Left lung (tissue), 14 donors: ENCODE measurements at places on chromosomes 11 and 22. TPM values are rescaled to one million over a fixed set of nuclear protein-coding genes. Genes with fewer than 3 reads are reported as not detected.

DNA sequence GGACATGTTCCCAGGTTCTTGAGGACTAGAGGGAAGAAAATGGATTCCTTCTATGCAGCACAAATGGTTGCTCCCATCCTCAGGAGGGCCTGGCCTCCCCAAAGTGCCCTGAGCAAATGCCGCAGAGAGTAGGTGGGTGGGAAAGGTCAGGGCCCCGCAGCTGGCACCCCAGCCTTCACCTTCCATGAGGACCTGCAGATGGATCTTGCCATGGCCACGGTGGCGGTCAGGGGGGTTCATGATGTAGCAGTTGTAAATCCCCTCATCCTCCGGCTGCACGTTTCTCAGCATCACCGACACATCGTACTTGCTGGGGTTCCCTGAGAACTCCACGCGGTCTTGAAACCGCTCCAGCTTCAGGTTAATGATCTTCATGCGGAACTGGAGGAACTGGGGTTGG lies 8.5 kb downstream of the SCN2B start:
- DNase-seq, result no peak

DNA sequence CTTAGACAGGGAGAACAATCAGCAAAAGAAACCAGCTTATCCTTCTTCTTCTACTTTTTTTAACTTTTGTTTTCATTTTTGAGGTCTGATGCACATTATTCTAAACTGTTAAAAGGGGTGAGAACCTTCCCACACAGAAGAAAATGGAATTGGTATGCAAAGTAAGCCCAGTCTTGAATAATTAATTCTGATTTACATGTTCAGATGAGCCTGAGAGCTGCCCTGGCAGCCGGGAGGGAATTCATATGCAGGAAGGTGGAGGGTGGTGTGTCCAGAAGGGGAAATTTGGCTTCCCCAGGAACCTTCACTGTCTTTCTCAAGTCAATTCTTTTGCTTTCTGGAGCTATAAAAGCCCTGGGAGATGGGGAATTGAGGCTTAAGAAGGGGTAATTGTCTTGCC lies 181.0 kb downstream of the INSC start:
- no peak for DNase-seq

- no peak for DNase-seq
Measured at GRCh38 chr11:131070365-131070764, 154.1 kb upstream of the SNX19 start.

- no peak for DNase-seq
Measured at GRCh38 chr11:4068962-4069361, 25.6 kb upstream of the RRM1 start.

DNA sequence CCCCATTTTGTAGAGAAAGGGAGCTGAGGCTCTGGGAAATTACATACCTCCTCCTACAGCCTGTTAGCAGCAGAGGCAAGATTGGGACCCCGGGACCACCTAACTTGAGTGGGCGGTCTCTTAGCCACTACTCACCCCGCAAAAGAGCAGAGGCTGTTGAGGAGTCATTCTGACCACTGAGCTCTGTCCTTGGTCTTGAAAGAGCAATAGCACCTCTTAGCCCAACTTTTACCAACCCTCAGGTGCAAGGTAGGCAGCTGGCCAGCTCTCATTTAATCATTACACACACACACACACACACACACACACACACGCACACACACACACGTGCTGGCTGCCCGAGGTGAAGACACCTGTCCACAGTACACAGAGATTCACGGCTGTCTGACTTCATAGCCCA lies 115.8 kb upstream of the ASPHD2 start:
- DNase-seq, result no peak

GRCh38 chr11:119673052-119673758 lies 55.8 kb downstream of the NECTIN1 start:
- DNase-seq, result peak; percentile 41

DNA sequence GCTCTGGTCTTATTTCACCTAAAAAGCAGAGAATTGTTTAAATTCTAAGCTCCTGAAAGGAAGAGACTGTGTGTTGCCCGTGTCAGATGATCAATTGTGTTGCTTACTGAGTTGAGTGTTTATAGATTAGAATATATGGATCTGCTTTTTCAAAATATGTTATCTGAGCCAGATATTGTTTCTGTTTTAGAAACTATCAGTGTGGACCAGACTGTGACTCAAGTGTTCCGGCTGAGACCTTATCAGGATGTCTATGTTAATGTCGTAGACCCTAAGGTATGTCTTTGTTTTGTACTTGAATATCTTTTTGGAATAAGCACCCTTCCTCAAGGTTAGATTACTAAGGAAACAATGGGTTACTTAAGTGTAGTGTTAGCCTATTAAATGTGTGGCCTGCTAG lies 11.0 kb downstream of the DEPDC5 start:
- no peak for DNase-seq

The FTH1 gene
- 1,788 TPM for polyA plus RNA-seq

The IFITM1 gene
- 13.0 TPM for polyA plus RNA-seq

DNA sequence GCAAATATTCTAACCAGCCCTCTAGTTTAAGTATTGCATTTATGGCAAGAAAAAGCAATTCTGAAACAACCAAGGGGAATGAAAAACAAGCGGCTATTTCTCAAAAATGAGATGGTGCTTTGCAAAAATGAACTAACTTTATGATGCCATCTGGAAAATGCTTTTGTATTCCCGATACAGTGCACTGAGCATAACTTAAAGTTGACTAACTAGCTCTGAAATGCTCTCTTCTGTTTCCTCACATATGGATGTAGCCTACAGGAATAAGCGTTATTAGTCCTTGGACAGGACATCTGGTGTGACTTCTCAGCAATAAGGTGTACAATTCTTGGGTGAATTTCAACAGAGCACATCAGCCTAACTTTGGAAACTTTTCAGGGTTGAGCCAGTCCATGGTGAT lies 228.2 kb upstream of the DDI1 start:
- DNase-seq, result no peak

GRCh38 chr11:32213223-32213622 lies 122.3 kb downstream of the RCN1 start:
- DNase-seq, result no peak

GRCh38 chr11:112537846-112538330 lies 277.2 kb upstream of the PLET1 start:
- no peak for DNase-seq

GRCh38 chr22:29346659-29347058 lies 31.2 kb upstream of the RASL10A start:
- DNase-seq, result no peak

GRCh38 chr22:41366323-41367029 lies 15.3 kb upstream of the TEF start:
- DNase-seq, result no peak

DNA sequence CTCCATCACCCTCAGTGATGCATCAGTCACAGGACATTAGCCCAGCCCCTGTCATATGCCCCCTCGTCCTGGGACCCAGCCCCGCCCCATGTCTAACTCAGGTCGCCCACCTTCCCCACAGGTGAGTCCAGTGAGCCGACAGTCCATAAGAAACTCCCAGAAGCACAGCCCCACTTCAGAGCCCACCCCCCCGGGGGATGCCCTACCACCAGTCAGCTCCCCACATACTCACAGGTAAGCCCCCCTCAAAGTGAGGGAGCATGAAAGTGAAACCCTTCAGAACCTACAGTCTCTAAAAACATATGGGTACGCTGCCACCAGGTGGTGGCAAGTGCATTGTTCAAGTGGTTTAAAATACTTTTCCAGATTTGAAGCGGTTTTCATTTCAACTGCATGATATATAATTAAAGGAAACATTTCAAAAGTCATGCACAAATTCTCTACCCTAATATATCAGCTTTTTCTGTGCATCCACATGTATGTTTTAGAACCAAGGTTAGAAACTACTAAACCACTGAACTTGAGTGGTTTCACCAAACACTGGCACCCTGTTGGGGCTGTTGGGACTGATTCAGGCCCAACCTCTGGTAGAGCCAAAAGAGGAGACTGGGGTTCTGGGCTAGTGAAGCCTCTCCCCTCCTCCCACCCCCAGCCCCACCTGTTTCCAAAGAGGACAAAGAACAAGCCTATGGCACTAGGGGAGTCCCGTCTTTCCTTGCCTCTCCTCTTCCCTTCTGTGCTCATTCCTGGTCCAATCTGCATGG lies 17.3 kb downstream of the EPS8L2 start:
- no peak for DNase-seq

DNA sequence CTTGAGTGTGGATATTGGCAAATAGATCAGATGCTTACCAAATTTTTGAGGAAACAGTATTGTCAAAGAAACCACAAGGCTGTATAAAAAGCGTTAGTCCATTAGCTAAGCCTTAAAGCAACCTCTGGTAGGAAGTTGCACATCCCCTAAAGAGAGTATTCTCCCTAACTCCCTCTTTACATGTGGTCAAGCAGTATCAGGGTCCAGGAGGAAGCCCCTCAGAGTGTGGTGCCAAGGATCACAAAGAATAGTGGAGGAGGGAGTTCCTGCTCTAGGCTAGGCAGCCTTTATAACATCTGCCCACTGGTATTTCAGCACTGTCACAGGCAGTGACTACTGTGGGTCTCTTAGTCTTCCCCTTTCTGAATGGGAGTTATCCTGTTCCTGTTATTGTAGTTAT lies 18.8 kb upstream of the AMPD3 start:
- no peak for DNase-seq

The SLC22A25 gene
- polyA plus RNA-seq, result 0.14 TPM

The ANO5 gene
- 3.5 TPM for polyA plus RNA-seq

DNA sequence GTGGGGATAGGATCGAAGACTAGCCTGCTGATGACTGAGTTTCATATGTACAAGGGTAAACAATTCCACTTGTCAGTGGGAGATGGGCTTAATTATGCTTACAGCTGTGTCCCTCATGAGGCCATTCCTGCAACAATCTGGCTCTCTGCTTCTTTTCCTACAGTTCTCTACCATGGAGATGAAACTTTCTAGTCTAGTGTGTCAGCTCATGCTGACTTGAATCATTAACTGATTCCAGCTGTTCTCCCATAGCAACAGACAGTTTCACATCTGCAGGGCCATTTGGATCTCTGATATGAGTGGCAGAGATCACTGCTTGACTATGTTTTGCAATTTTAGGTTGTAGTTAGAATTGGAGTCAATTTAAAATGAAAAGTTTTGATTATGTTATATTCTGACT lies 1251.7 kb upstream of the RAG2 start:
- DNase-seq, result peak; percentile 17

The STX3 gene
- polyA plus RNA-seq, result 33.5 TPM

GRCh38 chr11:7637447-7638157 lies 35.7 kb downstream of the CYB5R2 start:
- DNase-seq, result no peak

The GLYAT gene
- polyA plus RNA-seq, result 0.20 TPM

DNA sequence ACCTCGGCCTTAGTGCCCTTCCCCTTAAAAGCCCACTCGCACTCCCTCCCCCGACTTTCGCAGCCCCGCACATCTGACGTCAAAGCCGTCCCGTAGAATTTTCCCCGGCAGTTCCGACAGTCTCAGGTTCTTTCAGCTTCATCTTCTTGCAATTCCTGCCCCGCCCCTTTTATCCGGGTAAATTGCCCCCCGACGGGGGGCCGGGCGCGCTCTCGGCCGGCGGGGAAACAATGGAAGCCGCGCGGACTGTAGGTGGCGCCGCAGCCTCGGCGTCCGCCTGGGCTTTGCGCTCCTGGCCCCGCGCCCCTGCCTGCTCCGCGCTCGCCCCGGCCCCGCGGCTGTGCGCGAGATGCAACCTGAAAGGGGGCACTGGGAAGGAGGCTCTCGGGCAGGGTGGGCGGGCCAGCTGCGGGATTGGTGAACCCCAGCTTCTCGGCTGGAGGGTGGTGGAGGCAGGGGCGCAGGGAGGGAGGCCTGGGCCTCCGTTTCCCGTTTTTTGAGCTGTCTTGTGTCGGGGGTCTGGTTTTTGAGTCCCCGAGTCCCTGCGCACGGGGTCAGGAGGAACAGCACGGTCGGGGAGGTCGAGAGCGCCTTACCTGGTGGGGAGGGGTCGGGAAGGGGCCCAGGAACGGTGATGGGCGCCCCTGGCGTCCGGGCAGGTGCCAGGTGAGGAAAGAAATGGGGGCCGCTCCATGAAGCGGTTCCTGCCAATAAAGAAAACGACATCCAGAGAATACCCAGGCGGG lies 859 bp upstream of the FGF19 start:
- no peak for DNase-seq

DNA sequence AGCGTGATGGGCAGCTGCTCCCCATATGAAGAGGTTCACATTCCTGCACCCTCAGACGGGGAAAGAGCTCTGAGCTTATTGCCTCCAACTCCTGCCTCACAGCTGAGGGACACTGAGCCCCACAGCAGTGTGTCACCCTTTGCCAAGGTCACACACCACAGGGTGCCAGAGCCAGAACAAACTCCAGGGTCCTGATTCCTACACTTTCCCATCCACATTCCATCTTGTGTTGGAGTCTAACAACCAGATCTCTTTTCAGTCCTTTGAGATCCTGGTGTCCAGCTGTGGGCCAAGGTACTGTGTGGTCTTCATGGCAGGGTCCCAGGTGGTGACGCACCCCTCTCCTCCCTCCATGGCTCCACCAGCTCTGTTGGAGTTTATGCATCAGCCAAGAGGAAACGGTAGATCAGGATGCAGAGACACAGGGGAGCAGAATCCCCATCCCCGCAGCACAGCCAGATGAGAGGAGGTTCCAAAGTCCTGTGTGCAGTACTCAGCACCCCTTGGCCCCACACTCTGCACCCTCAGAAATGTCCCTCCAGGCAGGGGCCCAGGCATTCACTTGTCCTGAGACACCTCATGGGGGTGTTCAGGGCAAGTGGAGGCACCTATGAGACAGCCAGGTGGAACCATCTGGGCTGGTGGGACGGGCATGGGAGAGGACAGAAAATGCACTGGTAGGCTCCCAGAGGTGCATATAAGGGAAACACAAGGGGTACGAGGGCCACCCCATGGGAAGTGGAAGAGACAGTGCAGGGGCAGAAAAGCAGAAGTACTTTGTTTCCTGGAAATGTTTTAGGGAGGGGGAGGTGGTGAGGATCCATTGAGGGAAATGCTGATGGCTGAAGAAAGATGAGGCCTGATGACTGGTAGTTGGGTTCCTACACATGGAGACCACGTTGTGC lies 32.6 kb upstream of the GNAZ start:
- DNase-seq, result no peak

DNA sequence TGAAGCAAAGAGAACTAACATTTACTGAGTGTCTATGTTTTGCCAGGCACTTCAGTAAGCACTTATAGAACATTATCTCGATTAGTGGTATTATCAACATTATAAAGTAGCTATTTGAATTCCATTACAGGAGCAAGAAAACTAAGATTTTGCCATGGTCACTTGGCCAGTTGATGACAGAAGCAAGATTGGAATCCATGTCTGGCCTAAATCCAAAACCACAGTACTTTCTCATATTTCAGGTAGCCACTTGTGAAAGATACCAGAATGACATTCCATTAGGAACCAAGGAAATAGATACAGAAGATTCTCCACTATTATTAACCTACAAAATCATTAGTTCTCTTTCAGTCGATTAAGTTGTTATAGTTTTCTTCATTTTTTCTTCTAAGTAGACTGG lies 691.0 kb upstream of the API5 start:
- DNase-seq, result no peak

The RIMBP3B gene
- polyA plus RNA-seq, result 0.06 TPM

The TTC36 gene
- 0.76 TPM for polyA plus RNA-seq

The LRRC56 gene
- polyA plus RNA-seq, result 4.0 TPM

The P2RX6 gene
- polyA plus RNA-seq, result 2.3 TPM
